ENCODE measurements at places on chromosomes 16 and 17.

GRCh38 chr17:4969551-4970173 is 2.0 kb upstream of the SPAG7 start:
- DNase-seq: no peak

DNA sequence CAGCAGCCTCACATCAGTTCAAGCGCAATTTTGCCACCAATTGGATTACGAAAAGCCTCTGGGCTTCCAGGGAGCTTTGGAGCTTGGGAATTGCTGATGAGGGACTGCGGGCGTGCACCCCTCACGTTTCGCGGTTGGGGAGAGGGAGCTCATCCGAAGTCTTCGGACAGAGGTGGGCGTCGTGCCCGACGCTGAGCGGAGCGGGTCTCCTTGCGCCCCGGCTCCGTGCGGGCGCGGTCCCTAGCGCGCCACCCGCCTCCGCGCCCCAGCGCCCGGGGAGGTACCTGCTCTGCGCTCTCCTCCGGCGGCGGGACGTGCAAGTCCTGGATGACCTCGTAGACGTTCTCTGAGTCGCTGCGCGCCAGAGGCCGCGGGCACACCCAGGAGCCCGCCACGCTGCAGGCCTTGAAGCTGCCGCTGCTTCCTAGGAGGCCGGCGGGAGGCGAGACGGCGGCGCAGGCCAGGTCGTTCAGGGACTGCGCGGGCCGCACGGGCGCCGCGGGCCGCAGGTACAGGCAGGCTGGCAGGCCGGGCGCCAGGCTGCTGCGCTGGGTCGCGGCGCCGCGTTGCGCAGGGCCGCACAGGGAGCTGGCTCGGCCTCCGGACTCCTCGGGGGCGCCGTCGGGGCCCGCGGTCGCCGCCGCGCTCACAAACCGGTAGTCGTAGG is 3.2 kb downstream of the ARHGAP27 start:
- DNase-seq: no peak

- no peak for DNase-seq
These were observed 11.1 kb downstream of the BPTF start for GRCh38 chr17:67836205-67836987.

DNA sequence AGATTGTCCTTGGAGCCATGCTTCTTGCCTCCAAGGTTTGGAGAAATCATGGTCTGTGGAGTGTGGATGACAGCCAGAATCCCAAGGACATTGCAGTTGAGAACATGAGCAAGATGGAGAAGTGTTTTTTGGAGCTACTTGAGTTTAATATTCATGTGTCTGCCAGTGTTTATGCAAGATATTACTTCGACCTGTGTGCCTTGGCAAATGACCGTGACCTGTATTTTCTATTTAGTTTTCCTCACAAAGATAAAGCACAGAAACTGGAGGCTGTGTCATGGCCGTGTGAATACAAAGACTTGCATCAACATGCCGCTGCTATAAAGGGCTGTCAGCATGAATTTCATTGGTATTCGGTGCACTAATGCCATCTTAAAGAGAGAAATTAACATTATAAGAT is 9.0 kb downstream of the GGA2 start:
- DNase-seq: no peak

- DNase-seq: no peak
These were observed 7.4 kb downstream of the ASGR2 start for GRCh38 chr17:7107012-7107754.

- no peak for DNase-seq
These were observed 6.1 kb upstream of the HNF1B start for GRCh38 chr17:37750768-37751475.
